NCI-H1417 treated with DMSO at 0.1 percent for 48 hours (cell line): ENCODE measurements at places on chromosomes 3 and 15.

DNA sequence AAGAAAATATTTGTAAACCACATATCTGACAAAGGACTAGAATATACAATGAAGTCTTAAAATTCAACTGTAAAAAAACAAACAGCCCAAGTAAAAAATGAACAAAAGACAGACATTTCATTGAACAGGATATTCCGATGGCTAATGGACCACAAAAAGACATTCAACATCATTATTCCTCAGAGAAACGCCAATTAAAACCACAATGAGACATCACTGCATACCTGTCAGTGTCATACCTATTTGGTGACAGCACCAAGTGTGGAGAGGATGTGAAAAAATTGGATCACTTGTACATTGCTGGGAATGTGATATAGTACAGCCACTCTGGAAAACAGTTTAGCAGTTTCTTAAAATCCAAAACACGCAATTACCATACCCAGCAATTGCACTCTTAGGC is 29.9 kb upstream of the TJP1 start:
- no peak for DNase-seq

DNA sequence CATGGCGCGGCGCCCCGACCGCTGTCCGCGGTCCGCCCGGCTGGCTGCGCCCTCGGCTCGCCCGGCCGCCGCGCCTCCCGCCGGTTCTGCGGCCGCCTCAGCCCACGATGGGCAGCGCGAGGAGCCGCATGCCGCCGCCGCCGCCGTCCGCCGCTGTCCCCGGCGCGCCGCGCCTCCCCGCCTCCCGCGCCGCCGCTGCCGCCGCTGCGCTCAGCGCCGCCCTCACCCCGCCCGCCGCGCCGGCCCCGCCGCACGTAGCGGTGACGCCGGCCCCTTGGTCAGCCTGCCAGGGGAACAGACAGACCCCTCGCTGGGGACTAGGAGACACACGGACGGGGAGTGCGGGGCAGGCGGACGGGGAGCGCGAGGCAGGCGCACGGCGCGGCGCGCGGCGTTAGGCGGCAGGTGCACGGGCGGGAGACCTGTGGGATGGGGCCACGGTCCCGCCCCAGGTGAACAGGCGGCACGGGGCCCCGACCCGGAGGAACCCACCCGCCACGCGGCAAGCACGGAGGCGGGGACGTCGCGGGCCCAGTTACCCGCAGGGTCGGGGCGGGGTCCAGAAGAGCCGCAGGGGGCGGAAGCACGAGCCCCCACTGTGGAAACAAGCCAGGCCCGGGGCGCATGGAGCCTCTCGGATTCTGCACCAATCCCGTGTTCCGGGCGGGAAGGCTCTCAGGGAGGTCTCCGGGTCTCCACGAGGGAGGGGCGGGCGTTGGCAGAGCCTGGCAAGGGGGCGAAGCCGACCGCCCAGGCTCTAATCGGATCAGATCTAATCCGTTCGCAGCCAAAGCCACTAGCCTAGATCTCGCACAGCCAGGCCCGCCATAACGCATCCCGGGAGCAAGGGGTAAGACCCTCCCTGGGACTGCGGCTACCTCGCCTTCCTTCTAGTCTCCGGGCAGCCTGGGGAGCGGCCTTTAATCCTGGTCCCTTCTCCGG is at the start of gene CSPG5:
Gene CSPG5 (minus strand): TSS at position 175 of the 942 bp plus-strand sequence. CDS start 172 bp downstream, at position 3.
- DNase-seq: no peak

DNA sequence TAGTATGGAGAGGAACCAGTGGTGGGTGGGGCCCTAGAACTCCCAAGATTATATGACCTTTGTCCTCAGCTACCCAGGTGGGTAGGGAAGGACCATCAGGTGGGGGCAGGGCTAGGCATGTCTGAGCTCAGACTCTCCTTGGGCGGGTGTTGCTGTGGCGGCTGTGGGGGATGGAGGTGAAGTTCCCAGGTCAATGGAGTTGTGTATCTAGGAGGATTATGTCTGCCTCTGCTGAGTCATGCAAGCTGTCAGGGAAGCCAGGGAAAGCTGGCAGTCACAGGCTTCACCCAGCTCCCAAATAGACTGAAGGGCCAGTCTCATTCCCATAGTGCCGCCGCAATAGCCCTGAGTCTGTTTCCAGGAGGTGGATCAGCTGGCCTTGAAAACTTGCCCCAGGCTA is 139.7 kb upstream of the CFAP20DC start:
- no peak for DNase-seq

- DNase-seq: no peak
Measured at GRCh38 chr3:177977381-177978158, 558.7 kb upstream of the KCNMB2 start.

DNA sequence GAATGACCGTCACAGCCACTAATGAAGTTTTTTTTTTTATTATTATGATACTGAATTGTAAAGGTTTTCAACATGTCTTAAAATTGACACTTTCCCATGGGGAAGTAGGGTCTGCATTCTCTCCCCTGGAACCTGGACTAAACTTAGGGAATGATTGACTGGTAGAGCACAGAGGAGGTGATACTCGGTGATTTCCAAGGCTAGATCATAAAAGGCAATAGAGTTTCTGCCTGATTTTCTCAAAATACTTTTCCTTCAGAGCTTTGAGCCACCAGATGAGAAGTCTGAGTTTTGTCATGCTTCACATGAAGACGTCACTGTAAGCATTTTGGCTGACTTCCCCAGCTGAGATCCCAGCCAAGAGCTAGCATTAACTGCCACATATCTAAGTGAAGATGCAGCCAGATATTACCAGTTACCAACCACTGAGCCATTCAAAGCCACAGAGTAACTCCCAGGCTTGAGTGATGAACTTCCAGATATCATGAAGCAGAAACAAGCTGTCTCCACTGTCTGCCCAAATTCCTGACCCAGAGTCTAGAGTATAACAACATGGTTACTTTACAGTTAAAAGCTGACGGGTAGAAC is 105.8 kb downstream of the LSAMP start:
- no peak for DNase-seq

GRCh38 chr15:38257676-38258075 is 5.0 kb downstream of the SPRED1 start:
- DNase-seq: no peak

DNA sequence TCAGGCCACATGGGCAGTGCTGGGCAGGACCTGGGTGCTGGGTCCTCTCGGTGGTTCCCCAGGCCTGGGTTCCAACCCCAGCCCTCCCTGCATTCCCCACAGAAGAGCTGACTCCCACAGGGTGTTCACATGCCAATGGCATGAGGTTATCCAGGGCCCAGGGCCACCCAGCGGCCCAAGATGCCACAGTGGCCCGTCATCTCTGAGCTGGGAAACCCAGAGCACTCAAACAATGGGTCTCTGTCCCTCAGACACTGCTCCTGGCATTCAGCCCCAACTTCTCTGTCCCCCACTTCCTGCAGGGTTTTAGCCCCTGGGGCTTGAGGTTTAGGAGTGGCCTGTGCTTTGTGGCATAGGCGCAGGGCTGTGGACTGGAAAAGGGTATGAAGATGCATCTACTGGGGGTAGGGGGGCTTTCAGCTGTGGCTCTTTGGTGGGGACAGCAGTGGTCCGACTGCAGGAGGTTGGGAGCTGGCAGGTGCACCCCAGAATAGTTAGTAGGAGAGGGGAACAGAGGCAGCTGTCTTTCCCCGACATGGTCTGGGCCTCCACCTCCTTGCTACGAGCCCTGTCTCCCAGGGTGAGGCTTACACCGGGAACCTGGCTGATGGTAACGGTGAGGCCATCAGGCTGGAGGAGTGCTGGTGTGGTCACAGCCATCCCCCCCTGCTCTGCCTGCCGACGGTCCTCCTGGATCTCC is 1.7 kb downstream of the CCDC9B start:
- DNase-seq: no peak

DNA sequence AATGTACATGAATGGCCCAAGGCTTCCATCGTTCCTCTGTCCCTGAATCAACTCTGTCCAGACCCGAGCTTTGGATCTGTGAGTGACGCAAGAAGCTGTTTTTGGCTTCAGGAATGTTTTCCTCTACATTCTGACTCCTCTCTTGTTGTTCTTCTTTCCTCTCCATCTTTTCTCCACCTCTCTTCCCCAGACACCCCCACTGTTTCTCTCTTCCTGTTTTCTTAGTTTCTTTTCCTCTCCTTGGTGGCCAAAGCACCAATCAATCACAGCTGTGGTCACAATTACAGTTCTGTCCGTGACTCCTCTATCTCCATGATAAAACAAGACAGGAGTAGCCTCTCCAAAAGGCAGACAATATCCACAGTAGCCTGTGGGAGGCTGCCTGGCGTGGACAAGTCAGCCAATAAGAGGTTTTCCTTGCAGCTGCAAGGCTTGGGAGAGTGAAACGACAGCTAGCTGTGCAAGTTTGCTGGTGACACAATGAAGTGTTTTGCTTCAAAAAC is 4.9 kb upstream of the TMEM212 start:
- DNase-seq: no peak

DNA sequence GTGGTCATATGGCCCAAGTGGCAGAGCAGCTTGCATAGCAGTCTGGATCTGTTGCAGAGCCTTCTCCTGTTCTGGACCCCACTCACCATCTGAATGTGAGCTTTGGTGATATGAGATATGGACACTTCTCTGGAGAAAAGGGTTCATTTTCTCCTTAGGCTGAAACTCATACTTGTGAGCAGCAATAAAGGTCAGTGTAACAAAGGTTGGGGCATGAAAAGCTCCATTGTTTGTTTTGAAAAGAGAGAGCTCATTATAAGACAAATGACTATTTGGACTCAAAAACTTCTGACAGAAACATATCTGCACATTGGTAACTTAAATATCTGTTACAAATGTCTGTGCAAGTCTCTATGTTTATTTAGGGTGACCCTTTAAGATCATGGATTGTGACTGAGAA is 517.3 kb downstream of the MFSD1 start:
- DNase-seq: no peak

GRCh38 chr15:51267051-51267702 is 71.2 kb downstream of the CYP19A1 start:
- DNase-seq: no peak

DNA sequence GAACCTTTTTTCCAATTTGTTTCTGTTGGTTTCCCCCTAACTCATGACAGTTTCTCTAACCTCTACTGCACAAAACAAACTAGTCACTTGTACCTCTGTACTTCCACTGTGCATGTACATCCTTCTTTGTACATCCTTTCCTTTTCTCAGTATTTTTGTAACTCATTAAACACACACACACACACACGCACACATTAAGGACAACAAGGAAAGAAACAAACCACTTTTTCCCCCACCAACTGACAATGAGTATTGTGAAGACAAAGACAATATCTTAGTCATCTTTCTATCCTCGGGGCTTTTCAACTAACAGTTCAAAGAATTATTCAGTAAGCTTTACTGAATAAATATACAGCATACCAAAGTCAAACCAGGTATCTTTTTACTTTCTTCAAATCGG is 170.5 kb downstream of the VPS13C start:
- DNase-seq: no peak
